ENCODE measurements at places on chromosomes 3 and 15.
A peak's percentile ranks its signal among the peaks of the same experiment; 100 is the strongest.

GRCh38 chr3:170044795-170045244 lies 7.0 kb downstream of the GPR160 start:
- no peak for DNase-seq

DNA sequence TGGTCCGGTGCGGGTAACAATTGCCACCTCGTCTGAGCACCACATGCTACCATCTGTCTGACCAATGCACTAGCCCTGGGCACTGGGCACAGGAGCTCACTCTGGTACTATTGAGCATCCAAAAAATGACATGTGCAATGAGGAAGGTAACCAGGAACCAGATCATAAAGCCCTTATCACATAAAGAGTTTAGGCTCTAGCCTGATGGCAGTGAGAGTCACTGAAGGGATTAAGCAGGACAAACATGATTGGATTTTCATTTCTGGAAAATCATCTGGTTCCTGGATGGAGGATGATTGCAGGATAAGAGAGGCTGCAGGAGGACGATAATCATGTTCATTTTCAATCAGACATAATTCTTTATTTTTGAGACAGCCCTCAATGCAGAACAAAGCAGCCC lies 12.4 kb downstream of the NDUFB4 start:
- no peak for DNase-seq

DNA sequence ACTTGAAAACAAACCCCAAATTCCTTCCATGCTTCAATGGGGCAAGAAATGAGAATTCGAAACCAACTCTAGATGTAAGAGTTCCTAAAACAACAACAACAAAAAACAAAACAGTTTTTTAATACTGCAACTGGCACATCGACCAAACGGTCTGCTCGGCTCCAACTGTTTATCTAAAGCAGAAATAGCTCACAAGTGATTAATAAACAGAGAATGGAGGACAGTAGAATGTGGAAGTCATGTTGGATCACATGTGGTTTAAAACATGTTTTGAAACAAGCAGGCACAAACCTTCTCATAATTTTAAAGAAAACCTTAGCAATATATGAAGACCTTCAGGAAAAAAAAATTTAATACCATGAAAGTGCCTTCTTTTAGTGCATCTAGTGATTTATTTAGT lies 55.1 kb downstream of the SETMAR start:
- DNase-seq, result no peak

DNA sequence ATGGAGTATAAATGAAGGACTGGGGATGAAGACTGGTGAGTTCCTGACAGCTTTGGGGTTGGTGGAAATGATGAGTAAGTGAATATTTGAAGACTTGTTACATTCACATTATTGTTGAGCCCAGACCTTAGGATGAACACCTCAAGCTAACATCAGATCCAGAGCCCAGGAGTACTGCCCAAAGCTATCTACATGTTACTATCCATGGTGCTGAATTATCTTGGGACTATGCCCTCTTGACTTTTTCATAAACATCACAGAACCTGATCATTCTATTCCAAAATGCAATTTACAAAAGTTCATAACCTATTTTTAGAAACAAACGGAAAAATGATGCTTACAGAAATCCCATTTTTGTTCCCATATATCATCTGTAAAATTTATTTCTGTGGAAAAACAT lies 613.3 kb downstream of the TUSC7 start:
- DNase-seq, result no peak

DNA sequence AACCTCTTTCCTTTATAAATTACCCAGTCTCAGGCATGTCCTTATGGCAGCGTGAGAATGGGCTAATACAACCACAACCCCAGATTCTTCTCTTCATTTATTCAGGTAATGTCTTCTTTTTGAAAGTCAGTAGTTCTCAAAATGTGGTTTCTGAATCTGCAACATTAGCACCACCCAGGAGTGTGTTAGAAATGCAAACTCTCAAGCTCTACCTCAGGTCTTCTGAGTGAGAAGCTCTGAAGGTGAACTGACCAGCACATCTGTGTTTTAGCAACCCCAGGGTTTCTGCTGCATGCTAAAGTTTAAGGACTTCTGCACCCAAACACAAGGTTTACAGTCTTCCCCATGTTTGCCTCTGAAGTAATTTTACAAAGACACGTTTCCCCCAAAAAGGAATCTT lies 22.3 kb upstream of the TRIM59 start:
- DNase-seq, result no peak

- no peak for DNase-seq
Observed at GRCh38 chr3:105611304-105612192, 244.8 kb downstream of the ALCAM start.

DNA sequence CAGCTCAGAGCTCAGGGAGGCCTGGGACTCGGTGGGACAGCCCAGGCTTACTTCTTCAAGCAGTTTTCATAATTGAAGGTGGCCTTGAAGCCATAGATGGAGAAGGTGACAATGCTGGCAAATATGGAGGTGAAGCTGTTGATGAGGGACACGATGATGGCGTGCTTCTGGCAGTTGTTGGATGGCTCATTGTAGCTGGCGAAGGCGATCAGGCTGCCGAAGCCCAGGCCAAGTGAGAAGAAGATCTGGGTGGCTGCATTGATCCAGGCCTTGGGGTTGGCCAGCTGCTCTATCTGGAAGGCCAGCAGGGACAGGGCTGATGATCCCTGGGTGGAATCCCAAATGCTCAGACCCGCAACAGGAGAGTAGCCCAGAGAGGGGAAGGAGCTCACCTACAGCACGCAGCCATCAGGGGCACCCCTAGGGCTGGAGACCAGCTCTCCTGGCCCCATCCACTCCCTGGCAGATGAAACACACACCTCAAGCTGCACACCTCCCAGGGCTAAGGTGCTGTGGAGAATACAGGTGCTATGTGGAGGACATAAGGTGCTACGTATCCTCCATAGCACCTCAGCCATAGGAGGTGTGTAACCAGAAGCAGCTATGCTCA lies 25.1 kb downstream of the SLC6A20 start:
- peak; percentile 60 for DNase-seq

- DNase-seq, result no peak
Observed at GRCh38 chr3:46372492-46373359, 2.0 kb downstream of the CCR5 start.

- no peak for DNase-seq
Observed at GRCh38 chr15:93164409-93164808, 75.4 kb upstream of the RGMA start.

- DNase-seq, result no peak
Observed at GRCh38 chr15:35674873-35675781, 129.2 kb upstream of the DPH6 start.

DNA sequence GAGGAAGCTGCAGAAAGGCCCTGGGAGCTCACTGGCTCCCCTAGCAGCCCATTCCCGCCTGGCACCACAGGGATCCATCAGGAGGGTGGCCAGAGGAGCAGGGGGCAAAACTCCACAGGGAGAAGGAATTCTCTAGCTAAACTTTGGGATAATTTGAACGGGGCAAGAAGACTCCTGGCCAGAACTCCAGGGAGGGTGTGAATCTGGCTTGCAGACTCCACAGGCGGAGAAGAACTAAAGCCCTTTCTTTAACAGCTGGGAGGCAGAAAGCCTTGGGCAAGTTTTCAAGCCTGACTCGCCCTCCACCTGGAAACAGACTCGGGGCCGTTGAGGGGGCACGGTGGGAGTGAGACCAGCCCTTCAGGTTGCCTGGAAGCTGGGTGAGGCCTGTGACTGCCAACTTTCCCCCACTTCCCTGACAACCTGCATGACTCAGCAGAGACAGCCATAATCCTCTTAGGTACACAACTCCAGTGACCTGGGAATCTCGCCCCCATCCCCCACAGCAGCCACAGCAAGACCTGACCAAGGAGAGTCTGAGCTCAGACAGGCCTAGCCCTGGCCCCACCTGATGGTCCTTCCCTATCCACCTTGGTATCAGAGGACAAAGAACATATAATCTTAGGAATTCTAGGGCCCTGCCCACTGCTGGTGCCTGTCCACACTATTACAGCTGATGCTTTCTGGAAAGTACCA lies 28.6 kb downstream of the SLC27A2 start:
- no peak for DNase-seq

DNA sequence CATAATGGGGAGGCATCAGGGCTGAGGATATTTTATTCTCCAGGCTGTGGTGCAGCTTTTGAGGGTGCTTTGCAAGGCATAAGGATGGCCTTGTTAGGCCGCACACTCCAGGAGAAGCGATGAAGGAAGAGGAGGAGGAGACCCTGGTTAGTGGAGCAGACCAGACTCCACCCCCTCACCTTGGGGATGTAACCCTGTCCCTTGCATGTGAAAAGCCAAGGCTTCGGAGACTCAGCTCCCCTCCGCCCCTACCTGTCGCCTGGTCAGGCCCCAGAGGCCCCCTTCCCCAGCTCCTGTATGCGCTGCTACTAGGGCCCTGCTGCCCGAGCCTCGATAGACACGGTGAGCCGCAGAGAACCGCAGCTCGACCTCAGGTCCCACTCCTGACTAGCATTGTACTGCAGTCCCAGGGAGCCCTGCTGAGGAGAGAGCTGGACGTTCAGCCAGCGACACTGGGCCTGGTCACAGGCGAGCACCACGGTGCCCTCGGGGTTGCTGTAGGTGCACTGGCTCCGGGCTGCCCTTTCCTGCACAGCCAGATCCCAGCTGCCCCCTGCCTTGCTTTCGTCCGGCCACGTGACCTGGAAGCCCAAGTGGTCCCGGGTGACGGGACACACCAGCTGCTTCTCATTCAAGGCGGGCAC lies 10.2 kb downstream of the CPN2 start:
- DNase-seq, result no peak

- DNase-seq, result peak; percentile 25
Observed at GRCh38 chr3:43025423-43025822, 46.3 kb downstream of the GASK1A start.

GRCh38 chr15:49064281-49064653 lies 18.0 kb upstream of the SECISBP2L start:
- DNase-seq, result no peak

GRCh38 chr3:172615296-172615695 lies 92.1 kb upstream of the TNFSF10 start:
- DNase-seq, result no peak

DNA sequence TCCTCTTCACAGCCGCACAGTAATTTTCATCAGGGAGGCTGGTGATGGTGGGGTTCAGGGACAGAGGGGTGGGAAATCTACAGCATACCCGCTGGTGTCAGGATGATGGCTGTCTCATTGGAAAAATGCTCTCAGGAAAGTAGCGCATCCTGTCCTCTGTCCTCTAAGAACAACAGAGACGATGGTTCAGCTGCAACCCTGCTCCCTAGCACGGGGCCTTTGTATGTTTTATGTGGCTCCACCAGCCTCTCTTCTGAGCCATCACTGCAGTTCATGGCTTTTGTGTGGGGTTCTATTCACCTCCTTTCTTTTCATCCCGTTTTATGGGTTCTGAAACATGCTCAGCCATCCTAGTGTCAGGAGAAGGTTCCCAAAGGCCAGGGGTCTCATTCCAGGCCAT lies 68.9 kb downstream of the EPHB1 start:
- DNase-seq, result no peak

GRCh38 chr3:142940472-142940871 lies 23.0 kb downstream of the PAQR9 start:
- DNase-seq, result no peak

DNA sequence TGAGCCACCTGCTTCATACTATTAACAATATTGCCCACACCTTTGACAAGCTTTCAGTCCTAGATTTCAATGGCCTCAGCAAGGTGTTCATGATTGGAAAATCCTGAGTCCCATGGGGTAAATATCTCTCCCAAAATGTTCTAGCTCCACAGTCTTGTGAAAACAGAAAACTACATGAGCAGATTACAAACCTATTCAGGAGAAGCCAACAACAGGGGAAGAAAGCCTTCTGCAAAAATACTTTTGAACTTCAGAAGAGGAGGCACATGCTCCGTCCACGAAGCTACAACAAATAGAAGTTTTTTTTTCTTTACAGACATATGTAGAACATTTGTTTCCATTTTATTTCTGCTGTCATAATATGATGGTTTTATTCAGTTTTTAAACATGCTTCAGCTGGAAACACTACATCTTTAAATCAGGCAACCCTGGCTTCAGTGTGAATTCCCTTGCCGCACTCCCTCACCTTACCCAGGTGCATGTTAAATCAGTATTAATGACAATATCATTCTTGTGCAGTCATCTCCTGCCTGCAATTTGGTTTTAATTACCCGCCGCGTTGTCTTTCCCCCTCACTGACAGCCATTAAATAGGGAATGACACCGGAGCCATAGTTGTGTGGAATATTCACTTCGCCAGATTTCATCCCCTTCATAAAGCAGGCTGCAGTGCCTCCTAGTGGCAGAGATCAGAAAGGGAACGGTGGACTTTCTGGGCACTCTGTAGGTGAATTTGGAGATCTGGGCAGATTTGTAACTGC lies 725.5 kb upstream of the ARRDC4 start:
- no peak for DNase-seq

- DNase-seq, result no peak
Observed at GRCh38 chr3:111128884-111129283, 57.3 kb downstream of the NECTIN3 start.

GRCh38 chr15:70281261-70281810 lies 183.6 kb upstream of the TLE3 start:
- DNase-seq, result no peak

DNA sequence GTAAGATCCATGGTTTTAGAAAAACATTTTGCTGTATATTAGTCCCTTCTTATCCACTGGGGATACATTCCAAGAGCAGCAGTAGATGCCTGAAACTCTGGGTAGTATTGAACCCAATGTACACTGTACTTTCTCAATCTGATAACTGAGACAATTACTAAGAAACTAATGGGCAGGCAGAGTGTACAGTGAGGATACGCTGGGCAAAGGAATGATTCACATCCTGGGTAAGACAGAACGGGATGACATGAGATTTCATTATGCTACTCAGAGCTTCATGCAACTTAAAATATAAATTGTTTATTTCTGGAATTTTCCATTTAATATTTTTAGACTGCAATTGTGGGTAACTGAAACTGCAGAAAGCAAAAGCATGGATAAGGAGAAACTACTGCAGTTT lies 46.2 kb upstream of the TEX55 start:
- no peak for DNase-seq

DNA sequence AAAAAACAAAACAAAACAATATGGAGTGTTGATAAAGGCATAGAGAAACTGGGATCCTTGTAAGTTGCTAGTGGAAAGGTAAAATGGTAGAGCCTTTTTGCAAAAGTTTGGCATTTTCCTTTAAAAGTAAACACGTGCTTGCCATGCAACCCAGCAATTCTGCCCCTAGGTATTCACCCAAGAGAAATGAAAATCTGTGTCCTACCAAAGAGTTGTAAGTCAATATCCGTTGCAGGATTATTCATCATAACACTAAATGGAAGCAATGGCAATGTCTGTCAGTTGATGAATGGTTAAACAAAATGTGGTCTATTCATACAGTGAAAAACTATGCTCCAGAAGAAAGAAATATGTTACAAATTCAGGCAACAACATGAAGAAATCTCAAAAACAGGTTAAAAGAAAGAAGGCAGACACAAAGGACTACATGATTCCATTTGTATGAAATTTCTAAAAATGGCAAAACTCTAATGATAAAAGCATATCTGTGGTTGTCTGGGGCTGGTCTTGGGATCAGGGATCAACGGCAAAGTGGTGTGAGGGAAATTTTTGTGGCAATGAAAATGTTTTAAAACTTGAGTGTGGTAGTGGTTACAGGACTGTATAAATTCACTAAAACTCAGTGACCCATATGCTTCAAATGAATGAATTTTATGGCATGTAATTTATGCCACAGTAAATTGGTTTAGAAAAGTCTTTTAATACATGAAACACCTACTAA lies 229.6 kb downstream of the OPA1 start:
- DNase-seq, result no peak

GRCh38 chr15:79432345-79433275 lies 474 bp downstream of the MINAR1 start:
- no peak for DNase-seq
